ENCODE measurements at places on chromosomes 11 and 22.

DNA sequence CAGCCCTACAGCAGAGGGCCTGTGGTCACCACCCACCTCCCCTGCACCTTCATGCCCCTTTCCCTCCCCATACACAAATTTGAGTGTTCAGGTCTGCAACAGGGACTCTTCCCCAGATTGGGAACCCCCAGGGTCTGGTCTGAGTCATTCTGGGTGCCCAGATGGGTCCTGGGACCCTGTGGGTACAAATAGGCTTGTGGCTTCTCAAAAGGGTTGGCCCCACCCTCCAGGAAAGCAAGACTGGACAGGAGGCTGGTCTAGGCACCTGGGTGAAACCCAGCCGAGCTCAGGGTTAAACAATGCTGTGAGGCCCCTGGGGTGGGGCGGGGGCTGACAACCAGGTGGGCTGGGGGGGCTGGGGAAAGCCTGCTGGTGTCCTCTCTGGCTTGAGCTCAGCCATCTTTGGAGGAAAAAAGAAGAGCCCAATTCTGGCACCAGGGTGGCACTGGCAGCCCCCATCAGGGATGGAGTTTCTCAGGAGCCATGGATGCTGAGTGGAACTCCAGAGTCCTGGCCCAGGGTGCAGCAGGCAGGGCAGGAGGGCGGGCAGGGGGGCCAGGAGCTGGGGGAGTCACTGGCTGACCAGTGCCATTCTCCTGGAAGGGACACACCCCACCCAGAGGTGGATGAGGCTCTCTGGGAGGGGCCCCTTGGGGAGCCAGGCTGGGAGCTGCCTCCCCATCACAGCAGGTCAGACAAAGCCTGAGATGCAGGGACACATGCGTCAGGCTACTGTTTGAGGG is 1.1 kb downstream of the SEPTIN5 start:
- DNase-seq = no peak

- DNase-seq = no peak
These were observed 2.1 kb upstream of the PHLDB1 start for GRCh38 chr11:118605116-118605867.

DNA sequence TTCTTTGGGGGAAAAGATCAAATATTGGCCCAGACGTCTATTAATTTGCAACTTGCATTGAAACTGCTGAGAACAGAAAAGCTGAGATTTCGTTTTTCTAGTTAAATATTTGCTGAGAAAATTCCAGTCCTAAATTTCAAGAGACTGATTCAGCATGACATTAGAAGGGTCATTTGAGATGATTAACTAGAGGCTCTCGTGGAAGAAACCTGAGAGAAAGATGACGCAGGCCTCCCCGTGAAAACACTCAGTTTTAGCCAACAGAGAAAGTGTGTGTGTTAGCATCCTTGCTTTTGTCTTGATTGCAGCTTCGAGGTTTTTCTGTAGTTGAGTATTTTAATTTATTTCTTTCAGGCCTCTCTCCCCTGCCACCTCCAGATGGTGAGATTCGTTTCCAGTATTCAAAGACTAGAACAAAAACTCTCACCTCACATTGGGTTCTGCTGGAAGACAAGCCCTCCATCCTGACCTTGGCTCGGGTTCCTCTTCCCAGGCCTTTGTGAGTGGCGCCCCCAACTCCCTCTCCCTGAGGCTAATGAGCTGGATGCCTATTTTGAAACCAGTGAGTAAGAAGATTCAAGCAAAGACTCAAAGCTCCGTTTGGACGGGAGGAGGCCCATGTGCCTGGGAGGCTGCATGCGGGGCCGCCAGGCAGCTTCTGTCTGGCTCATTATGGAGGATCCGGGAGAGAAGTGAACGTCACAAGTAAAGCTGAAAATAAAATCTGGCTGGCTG is 52.4 kb downstream of the CELSR1 start:
- DNase-seq = no peak

DNA sequence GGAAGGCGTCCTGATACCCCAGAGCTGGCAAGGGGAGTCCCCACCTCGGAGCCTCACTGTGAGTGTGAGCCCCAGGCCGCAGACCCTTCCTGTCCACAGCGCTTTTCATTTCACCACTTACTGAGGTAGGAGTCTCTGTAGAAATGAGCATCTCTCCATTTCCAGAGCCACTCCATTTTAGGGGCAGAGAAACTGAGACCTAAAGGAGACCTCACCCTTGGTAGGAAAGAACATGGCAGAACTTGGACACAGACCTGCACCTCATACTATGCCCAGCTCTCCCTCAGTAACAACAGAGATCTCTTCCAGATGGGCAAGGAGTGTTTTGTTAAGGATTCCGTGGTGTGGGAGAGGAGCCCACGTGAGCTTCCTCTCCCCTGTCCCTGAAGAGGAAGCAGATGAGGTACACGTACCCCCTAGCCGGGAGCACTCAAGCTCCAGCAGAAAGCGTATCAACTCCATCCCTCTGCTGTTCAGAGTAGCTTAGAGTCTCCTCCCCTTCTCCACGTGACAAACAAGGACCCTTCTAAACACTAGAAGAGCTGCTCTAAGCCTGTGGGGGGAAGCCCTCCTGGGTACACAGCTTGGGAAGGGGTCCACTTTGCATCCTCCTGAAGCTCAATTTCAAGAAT is 532 bp upstream of the VSIG2 start:
- no peak for DNase-seq

DNA sequence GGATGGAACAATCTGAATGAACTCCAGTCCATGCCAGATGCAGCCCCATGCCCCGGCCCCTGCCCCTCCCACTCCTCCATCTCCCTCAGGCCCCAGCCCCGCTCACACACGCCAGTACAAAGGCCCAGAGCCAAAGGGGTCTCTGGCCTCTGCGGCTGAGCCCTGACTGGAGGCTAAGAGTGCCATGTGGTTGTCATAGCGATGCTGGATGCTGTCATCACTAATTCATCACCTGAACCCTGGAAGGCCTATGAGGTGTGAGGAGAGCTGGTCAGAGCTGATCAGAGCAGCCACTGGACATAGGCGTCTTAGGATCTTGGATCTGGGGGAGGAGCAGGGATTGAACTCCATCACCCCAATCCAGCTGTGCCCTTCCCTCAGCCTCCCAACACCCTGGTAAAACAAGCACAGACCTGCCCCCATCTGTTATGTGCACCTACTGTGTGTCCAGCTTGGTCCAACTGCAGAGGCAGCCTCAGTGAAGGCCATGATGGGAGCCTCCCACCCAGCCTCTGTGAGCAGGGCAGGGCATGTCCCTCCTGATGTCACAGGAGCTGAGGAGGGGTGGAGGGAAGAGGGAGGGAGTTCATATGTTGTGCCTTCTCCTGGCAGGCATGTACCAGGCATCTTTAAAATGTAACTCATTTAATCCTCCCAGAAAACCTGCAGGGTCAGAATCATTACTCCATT is 16.7 kb downstream of the PDE2A start:
- no peak for DNase-seq

DNA sequence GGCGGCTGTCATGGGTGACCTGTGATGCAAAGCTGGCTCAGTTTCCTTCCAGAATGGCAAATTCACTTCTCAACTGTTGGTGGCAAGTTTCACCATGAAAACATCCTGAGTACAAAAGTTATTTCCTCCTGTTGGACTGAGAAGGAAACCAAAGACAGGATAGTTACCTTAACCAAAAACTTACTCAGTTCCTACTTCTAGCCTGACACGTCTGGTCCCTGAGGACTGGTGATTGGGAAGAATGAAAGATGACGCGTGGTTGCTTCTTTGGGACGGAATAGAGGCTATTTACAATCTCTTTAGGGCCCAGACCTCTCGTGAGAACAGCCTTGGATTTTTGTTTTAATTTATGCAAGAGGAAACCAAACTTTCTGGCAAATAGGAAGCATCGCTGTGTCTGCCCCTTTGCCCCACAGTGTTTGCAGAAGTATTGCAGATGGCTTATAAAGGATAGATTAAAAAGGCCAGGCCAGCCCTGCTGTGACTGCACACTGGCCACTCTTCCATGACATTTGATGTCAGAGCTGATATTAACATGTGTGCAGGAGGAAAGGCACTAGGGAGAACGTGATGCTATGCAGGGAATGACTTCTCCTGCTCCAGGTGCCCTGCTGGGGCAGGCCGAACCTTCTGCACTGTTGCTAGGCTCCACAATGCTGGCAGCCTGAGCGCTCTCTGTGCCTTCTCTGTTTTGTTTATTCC is 7.6 kb downstream of the VPS26B start:
- no peak for DNase-seq

DNA sequence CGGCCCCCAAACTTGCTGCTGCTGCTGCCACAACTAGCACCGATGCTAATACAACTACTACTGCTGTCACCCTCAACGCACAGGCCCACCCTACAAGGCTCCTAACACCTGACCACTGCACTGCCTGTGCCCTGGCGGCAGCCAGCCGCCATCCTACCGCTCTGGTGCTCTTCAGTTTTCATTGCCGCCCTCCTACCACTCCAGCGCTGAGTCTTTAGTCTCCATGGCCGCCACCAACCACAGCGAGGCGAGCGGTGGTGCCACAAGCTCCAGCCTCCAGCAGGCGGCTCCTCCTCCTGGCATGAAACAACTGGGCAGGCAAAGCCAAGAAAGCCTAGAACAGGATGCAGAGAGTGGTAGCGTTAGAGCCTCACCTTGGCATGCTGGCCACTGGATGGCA is 5.0 kb upstream of the RFPL3 start:
- no peak for DNase-seq

GRCh38 chr11:4891996-4892640 is 10.4 kb downstream of the OR51T1 start:
- peak; percentile 58 for DNase-seq

- no peak for DNase-seq
These were observed 8.2 kb downstream of the MS4A15 start for GRCh38 chr11:60764879-60765278.

DNA sequence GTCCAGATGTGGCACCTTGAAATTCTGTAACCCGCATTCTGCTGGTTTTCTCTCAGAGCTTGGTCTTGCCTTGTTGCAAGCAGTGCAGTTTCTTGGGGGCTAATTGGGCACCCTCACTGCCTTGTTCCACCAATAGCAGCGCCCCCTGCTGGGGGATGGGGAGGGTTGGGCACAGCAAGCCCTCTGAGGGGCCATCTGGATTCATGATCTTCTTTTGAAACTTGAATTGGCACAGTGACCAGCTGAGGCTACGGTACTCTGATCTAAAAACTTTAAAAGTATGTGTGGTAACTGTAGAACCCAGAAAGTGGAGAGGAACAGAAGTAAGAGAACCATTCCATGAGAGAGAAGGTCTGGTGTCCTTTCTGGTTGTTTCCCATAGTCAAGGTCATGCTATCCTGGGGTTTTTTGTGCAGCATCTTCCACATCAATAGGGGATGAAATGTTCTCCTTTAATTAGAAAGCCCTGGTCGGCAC is 64.2 kb downstream of the MED15 start:
- peak; percentile 36 for DNase-seq

- no peak for DNase-seq
These were observed 7.0 kb downstream of the PLA2G6 start for GRCh38 chr22:38174626-38175025.

- peak; percentile 74 for DNase-seq
These were observed 132.9 kb downstream of the COMMD9 start for GRCh38 chr11:36156161-36156816.

- DNase-seq = no peak
These were observed 87.2 kb downstream of the WNT7B start for GRCh38 chr22:45889539-45890350.

GRCh38 chr11:47924184-47924691 is 56.1 kb upstream of the PTPRJ start:
- DNase-seq = peak; percentile 43

Data from epithelial cell of esophagus (primary cell).